ENCODE measurements at places on chromosomes 3 and 15.

GRCh38 chr3:89966877-89967665 is 859.6 kb downstream of the EPHA3 start:
- no peak for DNase-seq

- no peak for DNase-seq
Observed at GRCh38 chr3:27643355-27643754, 78.8 kb downstream of the EOMES start.

DNA sequence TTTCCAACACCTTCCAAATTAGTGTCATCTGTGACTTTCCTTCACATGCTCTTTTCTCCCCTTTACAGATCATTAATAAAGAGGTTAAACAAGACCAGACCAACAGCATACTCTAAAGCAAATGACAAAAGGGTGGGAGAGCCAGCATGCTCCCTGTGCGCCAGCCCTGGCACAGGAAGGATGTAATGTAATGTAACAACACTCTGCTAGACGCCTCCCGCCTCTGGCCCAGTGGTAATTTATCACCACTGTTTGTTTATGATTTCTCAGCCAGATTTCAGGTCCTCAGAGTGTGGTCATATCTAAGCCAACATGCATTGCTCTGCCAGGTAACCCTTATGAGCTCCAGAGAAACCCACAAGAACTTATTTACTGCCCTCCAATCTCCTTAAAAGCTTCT is 189.5 kb upstream of the WNT5A start:
- no peak for DNase-seq

GRCh38 chr15:49168016-49168415 is 2.0 kb upstream of the GALK2 start:
- DNase-seq: no peak

DNA sequence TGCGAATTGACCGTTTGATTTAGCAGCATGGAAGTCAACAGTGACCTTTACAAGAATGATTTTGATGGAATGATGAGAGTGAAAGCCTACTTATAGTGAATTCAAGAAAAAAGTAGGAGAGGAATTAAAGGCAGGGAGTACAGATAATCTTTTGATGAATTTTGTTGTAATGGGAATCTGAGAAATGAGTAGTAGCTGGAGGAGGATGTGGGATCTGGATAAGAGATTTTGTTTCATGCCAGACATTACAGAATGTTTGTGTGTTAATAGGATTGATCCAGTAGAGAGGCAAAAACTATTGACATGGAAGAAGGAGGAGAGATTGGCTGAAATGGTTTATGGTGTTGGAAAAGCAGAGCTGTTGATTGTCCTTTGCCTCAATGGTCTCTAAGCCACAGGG is 17.4 kb upstream of the ZNF609 start:
- DNase-seq: no peak

DNA sequence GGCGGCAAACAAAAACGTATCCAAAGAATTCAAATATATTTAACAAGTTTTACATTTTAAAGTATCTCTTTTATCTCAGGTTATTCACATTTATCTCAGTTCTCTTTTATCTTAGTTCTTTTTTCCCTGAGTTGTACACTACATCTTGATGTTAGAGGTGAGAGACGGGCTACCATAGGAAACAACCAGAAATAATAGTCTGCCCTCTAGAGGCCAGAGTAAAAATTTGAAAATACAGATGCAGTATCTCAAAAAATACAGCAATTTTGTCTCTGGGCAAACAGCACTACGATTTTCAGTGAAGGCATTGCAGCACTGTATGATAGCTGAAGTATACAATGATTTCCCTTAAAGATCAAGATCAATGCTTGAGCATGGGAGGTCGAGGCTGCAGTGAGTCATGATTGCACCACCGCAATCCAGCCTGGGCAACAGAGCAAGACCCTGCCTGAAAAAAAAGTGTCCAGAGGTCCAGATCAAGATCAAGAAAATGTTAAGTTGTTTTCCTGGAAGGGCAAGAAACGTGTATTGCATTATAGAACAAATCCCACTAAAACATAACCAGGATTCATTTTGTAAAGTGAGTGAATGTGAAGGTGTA is 82.6 kb upstream of the ATP11B start:
- DNase-seq: peak; percentile 29

GRCh38 chr15:100114571-100114970 is 227.2 kb downstream of the ADAMTS17 start:
- no peak for DNase-seq

DNA sequence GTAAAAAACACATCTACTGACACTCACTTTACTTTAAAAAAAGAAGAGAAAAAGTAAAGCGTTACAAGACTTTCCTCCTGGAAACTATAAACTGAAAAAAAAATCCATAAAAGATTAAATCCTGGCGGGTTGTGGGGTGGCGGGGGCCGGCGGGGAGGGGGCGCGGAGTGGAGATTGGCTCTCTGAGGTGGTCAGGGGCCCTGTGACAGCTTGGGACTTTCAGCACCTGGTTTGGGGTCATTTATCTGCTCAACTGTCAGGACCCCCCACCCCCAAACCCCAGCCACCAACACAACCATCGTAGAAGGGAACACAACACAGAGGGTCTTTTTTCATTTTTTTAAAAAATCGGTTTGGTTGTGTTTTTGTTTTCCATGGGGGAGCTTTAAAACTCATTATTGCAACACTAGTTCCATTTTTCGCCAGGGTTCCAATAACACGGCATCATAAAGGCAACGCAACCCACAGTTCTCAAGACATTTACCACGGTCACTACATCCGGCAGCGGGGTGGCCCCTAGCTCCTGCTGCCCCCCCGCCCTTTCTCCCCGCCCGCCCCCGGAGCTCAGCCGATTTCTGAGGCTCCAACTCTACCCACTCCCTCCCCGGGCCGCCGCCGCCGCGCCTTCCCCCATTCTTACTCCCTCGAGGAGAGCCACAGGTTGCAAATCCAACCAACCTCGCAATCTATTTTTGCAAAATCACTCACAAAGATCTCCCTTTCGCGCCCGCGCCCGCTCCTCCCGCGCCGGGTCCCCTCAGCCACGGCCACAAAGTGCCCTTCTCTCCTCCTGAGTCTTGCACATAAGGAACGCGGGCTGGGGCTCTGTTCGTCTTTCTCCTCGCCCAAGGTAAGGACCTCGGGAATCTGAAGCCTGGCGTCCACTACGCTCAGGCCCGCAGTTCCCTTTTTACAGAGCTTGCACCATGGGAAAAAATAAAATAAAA is 1.8 kb downstream of the BCL6 start:
- DNase-seq: peak; percentile 92

GRCh38 chr15:33913459-33913858 is 54.8 kb upstream of the CHRM5 start:
- no peak for DNase-seq

- no peak for DNase-seq
Observed at GRCh38 chr3:65344846-65345245, 657.0 kb upstream of the ADAMTS9 start.

All from suppressor macrophage treated with lipopolysaccharide for 1 hour (primary cell).